ENCODE measurements at places on chromosomes 4 and X.
A peak's percentile ranks its signal among the peaks of the same experiment; 100 is the strongest.

DNA sequence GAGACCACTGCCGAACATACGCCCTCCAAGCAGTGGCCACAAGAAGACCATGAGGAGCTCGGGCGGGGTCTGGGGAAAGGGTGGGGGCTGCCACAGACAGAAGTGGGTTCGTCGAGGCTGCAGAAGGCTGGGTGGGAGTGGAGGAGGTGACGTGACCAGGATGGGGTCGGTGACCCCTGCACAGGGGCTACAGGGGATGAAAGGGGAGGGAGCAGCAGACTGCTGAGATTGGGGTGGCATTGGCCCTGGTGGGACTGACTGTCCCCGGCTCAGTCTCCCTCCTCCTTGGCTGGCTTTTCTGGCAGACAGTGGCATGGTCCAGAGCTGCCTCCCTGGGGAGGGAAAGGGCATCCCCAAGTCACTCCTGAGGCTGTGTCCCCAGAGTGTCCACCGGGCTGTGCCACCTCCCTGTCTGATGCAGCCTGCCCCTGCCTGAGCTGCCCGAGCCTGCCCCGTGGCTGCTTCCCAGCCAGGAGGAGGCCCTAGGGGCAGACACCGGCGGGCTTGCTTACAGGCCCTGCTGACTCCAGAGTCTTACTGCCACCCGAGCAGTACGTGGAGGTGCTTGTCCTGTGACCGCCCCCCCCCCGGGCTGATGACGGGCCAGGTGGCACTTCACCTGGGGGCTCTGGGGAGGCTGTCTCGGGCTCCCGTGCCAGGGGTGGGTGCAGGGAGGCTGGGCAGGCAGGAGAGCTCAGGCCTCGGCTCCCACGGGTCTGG lies 7.2 kb downstream of the SH3BP2 start:
- no peak for DNase-seq

- DNase-seq, result peak; percentile 48
These were observed 564 bp downstream of the PGK1 start for GRCh38 chrX:78104447-78105176.

DNA sequence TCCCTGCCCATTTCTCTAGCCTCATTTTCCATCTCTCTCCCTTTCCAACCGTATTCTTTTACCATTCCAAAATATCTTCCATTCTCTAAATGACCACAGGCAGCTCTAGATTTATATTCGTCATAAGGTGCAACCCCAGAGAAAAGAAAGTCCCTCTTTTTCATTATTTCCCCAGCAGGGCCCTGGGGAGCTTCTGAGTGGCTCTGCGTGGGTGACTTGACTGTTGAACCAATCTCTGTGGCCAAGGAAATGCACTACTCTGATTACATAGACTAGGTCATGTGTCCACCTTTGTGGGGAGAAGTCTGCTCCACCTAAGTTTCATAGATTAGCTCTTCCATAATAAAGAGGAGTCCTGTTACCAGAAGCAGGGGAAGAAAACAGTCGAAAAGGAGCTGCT lies 51.4 kb downstream of the ATOH1 start:
- DNase-seq, result no peak

DNA sequence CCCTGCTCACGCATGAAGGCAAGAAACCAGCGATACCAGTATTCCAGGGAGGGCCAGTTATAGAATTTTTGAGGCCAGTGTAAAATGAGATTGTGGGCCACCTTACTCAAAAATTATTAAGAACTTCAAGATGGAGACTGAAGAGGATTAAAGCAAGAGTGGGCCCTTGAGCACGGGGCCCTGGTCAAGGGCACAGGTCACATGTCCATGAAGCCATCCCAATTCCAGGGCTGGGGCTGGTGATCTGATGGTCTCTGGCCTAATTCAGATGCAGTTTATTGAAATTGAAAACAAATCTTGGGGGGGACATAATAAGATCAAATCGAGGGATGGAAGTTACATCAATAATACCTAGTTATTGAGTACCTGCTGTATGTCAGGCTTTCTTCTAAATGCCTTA lies 58.3 kb downstream of the SMIM20 start:
- no peak for DNase-seq

DNA sequence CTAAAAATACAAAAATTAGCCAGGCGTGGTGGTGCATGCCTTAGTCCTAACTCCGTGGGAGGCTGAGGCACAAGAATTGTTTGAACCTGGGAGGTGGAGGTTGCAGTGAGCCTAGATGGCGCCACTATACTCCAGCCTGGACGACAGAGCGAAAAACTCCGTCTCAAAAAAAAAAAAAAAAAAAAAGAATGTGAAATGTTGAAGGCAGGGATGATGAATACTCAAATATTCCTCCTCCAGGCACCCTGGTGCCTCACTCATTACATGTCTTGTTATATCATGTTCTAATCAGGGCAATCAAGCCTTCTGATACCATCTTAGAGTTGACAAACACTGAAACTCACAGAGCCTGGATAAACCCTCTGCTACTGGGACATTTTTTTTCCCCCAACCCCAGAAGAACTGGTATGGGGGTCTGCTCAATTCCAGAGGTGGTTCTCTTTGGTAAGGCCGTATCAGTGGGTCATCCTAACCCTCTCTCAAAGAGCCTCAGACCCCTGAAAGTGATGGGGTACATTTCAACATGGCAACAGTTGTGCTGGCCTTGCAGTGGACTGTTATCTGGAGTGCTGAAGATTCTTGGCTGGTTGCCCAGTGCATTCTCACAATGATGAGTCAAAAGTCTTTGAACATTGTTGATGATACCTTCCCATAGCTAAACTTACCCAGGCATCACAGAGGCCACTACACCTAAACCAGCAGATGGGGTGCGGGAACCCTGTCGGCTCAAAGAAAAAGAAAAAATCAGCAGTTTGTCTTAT lies 2.4 kb upstream of the SH3KBP1 start:
- no peak for DNase-seq

DNA sequence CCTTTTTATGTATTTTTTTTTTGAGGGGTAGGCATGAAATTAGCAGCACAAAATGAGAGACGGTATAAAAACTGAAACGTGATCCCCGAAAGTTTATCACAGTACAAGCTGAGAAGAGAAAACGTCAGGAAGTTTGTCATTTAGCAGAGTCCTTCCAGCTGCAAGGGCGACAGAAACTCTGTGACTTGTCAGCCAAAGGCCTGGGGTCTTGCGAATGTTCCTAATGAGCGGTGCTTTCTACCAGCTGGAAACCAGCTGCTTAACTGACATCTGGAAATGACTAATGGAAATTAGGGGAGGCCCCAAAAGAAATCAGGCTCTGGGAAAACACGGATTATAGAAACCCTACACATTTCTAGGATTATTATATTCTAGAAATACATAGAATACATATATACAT lies 66.5 kb downstream of the CHRNA9 start:
- no peak for DNase-seq

- no peak for DNase-seq
These were observed 112.6 kb upstream of the LCORL start for GRCh38 chr4:18134111-18134510.

DNA sequence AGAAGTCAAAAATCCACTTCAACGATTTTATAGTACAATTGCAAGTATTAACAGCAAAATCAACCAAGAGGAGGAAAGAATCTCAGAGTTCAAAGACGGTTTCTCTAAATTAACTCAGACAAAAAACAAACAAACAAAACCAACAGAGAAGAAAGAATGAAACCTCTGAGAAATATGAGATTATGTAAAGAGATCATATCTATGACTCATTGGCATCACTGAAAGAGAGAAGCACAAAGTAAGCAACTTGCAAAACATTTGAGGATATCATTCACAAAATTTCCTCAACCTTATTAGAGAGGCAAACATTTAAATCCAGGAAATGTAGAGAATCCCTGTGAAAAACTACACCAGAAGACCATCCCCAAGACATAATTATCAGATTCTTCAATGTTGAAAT lies 370.4 kb downstream of the INPP4B start:
- DNase-seq, result no peak

DNA sequence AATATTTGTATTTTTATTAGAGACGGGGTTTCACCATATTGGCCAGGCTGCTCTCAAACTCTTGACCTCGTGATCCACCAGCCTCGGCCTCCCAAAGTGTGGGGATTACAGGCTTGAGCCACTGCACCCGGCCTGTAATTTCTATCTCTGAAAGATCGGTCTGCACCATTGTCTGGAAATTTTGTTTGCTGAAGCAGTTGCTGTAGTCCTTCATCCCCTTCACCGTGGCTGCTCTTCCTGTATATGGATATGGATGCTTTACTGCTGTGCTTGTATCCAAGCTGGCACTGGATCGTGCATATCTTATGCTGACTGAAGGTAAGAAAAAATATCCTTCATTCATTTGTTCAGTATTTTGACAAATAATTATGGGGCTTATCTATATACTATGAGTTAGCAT lies 338.4 kb upstream of the GNPDA2 start:
- no peak for DNase-seq

- no peak for DNase-seq
These were observed 65.4 kb downstream of the PRKX start for GRCh38 chrX:3648084-3648483.

GRCh38 chrX:22135171-22135711 lies 103.1 kb downstream of the PHEX start:
- DNase-seq, result no peak

DNA sequence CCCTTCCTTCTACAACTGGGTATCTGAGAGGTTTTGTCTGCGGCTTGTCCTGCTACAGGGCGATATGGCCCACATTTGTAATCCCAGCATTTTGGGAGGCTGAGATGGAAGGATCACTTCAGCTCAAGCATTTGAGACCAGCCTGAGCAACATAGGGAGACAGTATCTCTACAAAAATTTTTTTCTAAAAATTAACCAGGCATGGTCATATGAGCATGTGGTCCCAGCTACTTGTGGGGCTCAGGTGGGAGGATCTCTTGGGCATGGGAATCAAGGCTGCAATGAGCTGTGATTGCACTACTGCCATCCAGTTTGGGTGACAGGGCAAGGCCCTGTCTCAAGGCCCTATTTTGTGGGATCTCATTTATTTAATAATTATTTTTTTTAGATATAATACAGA lies 420.6 kb upstream of the PABPC4L start:
- DNase-seq, result no peak

DNA sequence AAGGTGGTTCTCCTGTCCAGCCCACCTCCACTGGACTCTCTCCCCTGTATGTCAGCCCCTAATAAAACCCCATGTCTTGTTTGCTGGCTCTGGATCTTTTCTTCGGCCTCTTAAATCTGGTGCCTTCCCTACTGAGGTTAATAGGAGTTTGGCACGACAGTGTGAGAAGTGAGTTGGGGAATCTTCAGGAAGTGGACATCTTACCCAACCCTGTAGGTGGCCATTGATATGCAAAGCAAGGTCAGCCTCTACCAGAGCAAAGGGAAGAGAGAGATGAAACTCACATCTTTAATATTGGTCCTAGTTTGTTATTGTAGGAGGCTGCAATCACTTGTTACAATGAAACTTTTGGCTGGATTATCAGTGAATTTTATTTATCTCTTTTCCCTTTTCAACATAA lies 111.7 kb downstream of the CHRDL1 start:
- no peak for DNase-seq

DNA sequence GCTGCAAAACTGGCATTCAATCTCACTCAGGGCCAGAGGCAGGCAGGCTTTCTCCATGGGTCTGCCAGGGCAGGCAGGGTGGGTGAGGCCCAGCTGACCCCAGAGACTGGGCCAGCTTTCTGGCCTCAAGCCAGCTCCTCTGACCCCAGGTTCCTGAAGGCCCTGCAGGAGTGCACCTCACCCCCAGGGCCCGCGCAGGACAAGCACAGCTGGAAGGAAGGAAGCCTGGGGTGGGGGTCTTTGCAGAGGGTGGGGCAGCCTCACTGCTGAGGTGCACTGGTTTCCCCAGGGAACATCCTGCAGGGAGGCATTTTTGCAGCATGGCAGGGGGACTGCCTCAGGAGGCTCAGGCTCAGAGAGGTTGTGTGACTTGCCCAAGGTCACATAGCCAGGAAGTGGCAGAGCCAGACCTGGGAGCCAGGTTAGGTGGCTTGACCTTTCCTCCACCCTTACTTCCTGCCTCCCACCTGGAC lies 31.5 kb upstream of the AFAP1 start:
- DNase-seq, result no peak

All from NCI-H526 treated with DMSO at 0.1 percent for 48 hours (cell line).